ENCODE measurements at places on chromosomes 6 and 20.

DNA sequence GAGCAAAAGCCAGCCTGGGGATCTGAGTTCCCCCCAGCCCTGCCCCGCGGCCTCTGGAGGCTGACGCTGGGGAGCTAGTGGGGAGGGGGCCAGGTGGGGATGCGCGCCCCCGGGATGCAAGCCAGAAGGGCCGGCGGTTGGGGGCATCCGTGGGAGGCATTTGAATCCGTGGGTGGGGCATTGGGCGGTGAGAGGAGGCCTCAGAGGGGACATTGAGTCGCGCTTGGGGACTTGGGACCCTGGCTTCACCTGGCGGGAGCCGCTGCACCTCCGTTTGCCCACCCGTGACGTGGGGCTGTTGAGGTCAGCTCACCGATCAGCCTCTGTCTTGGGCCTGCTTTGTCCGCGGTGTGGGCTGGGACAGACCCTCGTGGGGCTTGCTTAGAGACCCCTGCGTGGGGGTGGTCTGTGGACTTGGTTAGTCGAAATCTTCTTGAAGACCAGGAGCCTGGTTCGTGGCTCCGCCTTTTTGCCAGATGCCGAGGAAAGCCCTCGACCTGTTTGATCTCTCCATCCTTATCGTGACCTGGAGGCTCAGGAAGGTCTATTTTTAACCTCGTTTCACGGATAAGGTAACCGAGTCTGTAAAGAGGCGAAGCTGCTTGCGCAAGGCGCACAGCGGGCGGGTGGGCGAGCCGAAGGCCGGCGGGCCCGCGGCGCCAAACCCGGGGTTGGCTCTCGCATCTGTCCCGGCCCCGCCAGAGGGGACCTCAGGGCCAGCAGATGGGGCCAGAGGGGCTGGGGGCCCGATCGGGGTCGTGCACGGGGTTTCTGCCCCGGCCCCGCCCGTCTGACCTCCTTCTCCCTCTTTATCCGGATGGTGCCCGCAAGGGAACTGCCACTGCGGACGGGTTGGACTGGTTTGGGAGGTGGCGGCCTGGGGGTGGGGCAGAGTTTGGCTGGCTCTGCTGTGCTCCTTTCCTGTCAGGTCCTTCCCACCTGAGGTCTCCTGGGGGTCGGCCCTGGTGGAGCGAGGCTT lies 8.3 kb downstream of the FAM110A start:
- DNase-seq: no peak

GRCh38 chr20:18973529-18974173 lies 160.1 kb downstream of the SCP2D1 start:
- DNase-seq: no peak

- no peak for DNase-seq
Observed at GRCh38 chr6:88165844-88166492, at the start of gene CNR1. CNR1 (minus strand) TSS chr6:88166347; CDS start chr6:88145274, 21,073 bp downstream.

GRCh38 chr20:44692932-44693480 lies 22.2 kb upstream of the CCN5 start:
- DNase-seq: no peak

DNA sequence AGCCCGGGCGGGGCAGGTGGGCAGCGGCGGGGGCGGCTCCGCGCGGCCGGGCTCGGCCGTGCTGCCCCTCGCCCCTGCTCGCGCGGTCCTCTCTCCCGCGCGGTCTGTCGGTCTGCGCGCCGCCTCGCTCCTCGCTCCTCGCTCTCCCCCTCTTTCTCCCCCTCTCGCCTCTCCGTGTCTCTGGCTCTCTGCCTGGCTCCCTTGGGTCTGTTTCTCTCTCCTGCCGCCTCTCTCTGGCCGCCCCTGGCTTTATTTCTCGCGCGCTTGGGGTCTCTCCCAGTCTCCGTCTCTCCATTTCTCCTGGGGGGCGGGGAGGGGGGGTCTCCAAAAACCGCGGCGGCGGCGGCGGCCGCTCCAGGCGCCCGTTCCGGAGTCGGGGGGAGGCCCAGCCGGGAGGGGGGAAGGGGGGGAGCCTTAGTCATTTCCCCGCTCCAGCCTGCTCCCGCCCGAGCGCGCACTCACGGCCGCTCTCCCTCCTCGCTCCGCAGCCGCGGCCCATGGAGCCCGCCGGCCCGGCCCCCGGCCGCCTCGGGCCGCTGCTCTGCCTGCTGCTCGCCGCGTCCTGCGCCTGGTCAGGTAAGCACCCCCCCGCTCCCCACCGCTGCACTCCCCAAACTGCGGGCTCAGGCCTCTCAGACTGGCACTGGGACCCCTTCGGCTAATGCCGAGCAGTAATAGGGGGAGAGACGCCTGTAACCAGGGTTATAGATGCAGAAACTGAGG lies at the start of gene SIRPA:
Gene SIRPA (plus strand): TSS at position 457 of the 723 bp plus-strand sequence. CDS start 41 bp downstream, at position 498.
- DNase-seq: peak; percentile 58

DNA sequence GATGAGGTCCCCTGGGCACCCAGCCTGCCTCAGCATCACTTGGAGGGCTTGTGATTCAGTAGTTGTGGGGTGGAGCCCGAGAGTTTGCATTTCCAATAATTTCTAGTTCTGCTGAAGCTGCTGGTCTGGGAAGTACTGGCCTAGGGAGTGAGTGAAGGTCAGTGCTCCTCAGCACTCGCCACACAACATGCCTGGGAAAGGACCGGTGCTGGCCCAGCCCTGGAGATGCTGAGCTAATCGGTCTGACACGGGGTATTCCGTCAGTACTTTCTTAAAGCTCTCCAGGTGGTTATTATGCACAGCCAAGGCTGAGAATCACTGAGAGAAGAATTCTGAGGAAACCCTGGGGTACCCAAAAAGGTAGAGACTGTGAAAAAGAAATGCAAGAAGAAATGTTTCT lies 228.2 kb downstream of the TMEM242 start:
- no peak for DNase-seq

- no peak for DNase-seq
Observed at GRCh38 chr20:32845786-32846185, 12.9 kb upstream of the EFCAB8 start.

DNA sequence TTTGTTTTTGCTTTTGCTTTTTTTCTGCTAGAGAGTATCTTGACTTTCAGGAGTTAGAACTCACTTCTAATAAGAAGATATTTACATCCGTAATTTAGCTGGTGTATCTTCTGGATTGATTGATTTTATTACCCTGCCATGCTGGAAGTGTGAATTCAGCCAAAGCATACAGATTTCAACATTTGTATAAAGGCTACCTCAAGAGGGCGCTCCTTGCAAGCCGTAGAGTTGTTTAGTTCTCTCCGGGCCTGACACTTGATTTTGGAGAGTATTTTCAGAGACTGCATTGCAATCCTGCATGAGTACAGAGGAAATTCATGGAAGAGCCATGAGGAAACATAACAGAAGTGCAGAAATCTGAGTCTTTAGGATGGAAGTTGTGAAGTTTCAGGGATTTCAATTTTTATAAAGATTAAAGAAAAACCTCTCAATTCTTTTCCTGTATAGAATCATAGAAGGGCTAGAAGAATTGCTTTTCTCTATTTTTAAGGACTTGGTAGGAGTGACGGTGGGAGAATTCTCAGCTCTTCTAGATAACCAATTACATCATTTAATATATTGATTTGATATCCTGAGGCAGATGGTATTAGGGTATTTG lies 66.7 kb upstream of the TIAM2 start:
- peak; percentile 50 for DNase-seq

DNA sequence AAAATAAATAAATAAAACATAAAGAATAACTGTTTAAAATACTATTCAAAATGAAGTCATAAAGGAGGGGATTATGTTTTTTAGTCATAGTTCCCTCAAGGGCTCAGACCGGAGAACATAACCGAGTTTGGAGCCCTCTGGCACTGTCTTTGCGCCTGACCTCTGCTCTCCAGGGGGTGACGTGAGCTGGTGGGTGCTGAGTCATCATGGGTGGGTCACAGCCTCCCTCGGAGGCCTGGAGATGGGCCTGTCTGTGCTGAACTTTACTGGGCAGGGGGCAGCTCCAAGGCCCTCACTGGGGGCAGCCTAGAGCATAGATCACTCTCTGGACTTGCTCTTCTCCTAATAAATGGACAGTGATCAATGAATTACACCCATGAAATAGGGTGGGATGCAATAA lies 3.1 kb upstream of the MAVS start:
- DNase-seq: no peak

DNA sequence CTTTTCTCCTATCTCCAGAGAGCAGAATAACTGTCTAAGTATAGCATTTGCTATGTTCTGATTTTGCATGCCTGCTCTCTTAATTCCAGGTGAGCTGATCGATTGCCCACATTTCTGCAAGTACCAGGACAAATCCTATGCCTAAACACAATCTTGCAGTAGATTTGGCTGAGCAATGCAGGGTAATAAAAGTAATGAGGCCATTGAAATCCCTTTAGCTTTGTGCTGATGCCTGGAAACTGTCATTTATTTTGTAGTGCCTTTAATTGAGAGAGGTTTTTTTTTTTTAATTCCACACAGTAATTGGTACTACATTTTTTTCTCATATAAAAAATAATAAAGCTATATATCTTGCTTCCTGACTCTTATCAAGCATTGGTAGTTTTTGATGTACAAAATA lies 252.3 kb downstream of the NKAIN2 start:
- DNase-seq: no peak

GRCh38 chr20:56178219-56178618 lies 70.3 kb upstream of the MC3R start:
- no peak for DNase-seq

GRCh38 chr6:19279273-19279684 lies 557.9 kb upstream of the ID4 start:
- DNase-seq: no peak

DNA sequence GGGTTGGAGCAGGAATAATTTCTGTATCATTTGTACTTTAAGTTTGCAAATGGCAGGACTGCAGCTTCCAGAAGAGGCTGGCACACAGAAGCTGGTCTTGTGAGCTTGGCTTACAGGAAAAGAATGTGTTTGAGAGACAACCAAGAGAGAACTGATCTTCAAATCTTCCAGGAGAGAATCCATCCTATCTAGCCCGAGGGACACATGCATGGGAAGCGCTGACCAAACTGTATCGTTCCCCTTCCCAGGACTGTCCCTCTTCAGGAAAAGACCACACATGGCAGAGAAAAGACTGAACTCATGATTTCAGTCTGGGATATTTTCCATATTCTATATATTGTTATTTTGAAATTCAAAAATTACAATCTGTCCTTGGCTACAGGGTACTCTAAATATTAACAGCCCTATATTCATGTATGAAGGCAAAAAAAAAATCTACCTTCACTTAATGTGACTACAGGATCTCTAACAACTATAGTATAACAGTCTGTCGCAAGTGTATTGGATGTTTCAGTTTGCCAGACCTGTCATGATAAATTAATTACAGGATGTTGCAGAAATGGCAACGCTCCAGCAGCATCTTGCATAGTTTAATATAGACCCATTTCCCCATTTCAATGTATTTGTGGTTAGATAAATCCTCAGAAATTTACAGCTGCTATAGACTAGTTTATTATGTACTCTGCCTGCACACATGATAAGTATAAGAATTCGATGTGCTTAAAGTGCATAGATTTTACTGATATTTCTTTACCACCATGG lies 99.4 kb downstream of the MYB start:
- peak; percentile 90 for DNase-seq

DNA sequence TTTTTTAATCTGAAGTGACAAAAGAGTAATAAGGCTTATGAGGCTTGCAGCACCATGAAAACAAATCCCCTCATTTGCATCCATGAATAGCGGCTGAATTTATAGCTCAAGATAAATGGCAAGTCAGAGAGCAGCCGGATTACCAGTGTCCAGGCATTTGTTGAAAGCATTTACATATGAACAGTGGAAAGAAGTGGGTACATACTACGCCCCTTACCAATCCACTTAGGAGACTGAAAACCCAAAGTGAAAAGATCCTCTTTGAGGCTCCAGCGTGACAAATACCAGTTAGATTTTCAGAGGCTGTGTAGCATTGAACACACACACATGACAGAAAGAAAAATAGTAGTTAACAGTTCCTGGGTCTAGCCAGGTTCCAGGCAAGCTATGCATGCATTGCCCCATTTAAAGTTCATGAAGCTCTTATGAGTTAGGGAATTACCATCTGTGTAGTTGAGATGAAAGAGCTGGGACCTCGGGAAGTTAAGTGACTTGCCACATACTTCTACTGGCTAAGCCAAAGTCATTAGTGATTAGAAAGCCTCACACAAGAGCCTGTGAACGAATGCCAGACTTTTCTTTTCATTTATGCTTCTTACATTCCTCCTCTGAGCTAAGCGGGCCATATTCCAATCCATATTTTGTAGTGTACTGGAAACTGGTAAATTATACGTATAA lies 28.3 kb upstream of the NHSL1 start:
- no peak for DNase-seq
